ENCODE measurements at places on chromosomes 7 and 10.
A peak's percentile ranks its signal among the peaks of the same experiment; 100 is the strongest.

GRCh38 chr10:80051993-80052392 lies 26.5 kb upstream of the TMEM254 start:
- DNase-seq = no peak

GRCh38 chr10:113441220-113441619 lies 111.6 kb upstream of the HABP2 start:
- DNase-seq = no peak

DNA sequence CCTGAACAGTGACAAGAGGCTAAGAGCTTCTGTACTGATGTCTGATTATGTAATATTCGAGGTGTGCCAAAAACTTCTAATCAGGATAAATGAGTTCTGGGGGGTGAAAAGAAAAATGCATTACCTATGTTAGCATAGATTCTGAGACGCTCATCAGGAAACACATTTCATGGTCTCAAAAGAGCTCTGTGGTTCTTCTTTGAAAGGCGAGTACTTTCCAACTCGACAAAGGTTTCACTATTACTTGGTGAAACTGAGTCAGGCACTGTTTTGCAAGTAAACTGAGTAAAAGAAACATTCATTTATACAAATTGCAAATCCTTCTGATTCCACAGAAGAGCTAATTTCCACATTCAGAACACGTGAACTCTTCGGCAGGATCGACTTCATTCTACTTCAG lies 523.2 kb downstream of the GATA3 start:
- no peak for DNase-seq

DNA sequence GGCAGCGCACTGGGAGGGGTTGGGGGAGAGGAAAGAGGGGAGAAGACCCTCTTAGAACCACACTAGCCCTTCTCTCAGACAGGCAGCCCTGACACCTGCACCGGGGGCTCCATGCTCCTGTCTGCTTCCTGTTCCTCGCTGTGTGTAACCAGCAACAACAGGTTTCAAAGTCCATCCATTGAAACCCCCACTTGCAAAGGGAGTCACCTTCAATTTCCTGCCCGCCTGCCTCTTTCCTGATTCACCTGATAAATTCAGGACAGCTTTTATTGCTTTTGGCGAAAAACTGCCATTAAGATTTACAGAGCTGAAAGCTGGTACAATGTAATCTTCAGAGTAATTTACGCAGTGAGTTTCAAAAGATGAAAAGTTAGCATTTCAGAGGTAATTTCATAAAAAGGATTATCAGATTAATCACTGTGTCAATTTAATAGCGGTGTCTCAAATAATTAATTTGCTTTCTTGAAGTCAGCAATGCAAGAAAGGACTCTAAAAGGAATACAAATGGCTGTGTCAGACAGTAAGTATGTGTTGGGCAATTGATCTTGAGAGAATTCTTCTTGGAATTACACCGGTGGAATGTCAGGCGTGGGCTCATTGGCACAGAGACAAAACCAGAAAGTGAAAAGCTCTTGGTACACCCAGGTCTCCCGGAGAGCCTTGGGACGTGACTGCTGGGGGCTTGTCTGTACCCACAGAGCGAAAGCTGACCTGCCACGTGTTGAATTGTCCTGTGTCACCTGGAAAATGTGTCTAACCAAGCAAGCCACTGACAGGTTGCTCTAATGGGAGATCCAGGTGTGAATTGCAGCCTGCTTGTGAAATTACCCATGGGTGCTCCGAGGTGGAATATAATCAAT lies 60.7 kb downstream of the TMEM209 start:
- DNase-seq = no peak

DNA sequence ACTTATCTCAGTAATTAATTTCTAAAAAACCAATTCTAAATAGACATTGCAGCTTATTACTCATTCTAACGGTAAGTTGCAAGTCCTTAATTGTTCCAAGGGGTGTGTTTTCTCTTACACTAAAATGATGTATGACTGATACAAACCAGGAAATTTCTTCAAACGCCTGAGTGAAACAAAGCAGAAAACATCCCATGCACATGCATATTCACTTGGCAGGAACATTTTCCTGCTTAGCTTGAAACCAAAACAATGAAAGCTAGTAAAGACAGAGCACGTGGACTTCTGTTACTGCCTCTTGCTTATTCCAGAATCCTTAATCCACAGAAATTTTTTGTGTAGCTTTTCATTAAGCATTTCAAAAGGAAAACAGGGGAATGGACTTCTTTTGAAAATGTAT lies 187.7 kb downstream of the MTERF1 start:
- no peak for DNase-seq

GRCh38 chr7:2640846-2641316 lies 9.1 kb downstream of the TTYH3 start:
- DNase-seq = no peak

DNA sequence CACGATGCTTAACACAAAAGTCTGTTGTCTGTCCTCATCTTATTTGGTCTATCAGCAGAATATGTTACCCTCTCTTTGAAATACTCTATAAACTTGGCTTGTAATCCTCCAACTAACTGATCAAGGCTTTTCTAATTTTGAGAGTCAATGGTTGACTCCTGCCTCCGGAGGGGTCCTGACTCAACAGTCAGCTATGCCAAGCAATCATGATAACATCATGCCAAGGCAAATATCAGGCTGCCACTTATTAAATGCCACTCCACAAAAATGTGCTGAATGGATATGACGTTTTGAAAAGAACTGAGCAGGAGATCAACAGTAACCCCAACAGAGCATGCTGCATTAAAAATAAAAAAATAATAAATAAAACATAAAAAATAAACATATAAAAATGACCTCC lies 116.1 kb downstream of the PARD3 start:
- no peak for DNase-seq

DNA sequence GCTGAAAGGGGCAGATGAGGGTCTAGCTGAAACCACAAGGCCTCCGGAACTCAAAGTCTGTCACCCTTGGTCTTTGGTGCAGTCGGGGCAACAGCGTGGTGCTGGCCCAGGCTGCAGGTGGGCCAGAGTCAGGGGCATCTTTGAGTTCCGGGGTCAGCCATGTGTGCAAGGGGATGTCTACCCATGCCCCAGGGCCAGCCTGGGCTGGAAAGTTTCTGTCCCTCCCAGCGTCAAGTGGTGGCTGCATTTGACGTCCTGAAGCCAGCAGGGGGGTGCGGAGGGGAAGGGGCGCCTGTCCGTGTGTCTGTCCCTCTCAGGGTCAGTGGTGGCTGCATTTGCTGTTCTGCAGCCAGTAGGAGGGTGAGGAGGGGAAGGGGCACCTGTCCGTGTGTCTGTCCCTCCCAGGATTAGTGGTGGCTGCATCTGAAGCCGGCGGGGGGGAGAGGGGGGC lies 638 bp downstream of the BRAT1 start:
- DNase-seq = no peak

DNA sequence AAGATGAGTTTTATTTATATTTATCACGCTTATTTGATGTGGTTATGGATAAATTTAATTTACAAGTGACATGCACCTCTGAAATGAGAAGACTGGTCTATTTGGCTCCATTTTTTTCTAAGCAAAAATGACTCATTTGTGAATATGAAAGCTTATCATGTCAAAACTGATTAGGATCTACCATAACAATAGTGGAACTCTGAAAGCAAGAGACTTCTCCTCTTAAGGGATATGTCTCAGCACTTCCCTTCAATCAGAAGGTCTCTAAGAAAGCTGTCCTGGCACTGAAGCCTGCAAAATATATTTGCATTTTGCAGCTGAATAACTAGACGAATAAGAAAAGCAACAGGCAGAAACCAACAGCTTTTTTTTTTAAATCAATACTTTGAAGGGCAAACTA lies 12.7 kb downstream of the FAS start:
- DNase-seq = no peak

DNA sequence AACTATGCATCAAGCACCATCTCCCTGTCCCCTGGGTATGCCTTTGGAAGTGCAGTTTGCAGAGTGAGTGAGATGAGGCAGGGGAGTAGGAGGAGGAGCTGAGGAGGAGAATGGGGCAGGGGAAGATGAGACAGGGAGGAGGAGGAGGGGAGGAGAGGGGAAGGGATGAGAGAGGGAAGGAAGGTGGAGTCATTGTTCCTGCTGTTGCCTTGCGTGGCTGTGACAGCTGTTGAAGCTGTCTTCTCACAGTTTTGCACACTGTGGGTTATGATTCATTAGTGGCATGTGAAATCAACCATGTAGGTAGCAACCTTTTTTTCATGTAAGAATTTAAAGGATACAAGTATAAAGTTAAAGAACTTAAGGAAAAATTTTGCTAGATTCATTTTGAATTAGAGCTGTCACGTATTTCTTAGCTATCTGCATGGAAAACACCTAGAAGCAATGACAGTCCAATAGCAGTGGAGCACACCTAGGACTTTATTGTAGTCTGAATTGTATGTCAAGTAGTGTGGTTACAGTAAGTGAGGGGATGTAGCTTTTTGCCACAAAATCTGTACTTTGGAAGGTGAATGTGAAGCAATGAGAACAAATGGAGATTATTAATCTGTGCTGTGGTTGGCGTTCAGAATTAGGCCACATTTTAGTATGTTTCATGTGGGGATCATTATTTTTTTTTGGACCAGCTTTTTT lies 21.7 kb downstream of the CCM2 start:
- DNase-seq = no peak

GRCh38 chr7:2663960-2664359 lies 24.0 kb upstream of the AMZ1 start:
- no peak for DNase-seq

DNA sequence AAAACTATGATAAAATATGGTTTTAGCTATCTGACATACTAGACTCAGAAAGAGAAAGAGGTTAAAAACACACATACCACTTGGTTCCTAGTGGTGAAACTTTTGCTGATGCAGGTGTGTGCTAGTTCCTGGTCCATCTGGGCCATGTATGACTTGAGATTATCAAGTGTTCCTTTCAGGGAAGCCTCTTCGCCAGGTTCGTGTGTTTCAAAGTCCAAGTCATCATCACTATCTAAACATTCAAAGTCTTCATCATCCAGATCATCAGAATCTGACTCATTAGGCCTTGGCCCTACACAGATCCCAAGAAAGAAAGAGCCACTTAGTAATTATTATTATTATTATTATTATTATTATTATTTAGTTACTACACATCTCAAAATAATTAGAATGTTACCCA lies 26.4 kb downstream of the NUDT13 start:
- no peak for DNase-seq

DNA sequence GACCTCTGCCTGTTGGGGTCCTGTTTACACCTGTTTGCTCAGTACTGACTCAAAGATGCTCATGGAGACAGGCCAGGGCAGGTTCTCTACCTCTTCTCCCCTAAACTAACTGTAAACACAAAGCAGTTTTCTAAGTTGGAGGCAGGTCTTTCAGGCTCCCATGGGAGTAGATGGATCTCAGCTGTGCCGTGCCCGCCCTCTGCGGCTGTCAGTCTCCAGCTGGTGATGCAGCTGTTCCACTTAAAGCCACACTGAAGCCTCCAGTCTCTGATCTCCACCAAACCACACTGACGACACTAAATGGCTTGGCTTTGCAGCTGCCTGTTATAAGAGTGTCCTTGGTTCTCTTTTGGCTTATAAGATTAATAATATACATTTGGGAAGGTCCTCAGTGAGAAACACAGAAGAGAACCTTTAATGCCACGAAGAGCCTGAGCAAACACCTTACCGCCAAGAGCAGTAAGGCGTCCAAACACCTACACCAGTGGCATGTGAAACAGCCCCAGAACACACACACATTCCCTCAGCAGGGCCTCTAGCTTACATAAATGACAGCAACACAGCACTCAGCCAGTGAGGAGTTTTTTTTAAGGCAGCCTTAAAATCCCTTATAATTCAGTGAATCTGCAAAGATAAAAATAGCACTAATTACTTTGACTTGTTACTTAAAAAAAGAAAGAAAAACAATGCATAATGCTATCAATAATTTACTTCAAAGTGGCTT lies 60.4 kb upstream of the KCNIP2 start:
- DNase-seq = no peak

GRCh38 chr7:131274986-131275385 lies 52.7 kb upstream of the MKLN1 start:
- DNase-seq = no peak

DNA sequence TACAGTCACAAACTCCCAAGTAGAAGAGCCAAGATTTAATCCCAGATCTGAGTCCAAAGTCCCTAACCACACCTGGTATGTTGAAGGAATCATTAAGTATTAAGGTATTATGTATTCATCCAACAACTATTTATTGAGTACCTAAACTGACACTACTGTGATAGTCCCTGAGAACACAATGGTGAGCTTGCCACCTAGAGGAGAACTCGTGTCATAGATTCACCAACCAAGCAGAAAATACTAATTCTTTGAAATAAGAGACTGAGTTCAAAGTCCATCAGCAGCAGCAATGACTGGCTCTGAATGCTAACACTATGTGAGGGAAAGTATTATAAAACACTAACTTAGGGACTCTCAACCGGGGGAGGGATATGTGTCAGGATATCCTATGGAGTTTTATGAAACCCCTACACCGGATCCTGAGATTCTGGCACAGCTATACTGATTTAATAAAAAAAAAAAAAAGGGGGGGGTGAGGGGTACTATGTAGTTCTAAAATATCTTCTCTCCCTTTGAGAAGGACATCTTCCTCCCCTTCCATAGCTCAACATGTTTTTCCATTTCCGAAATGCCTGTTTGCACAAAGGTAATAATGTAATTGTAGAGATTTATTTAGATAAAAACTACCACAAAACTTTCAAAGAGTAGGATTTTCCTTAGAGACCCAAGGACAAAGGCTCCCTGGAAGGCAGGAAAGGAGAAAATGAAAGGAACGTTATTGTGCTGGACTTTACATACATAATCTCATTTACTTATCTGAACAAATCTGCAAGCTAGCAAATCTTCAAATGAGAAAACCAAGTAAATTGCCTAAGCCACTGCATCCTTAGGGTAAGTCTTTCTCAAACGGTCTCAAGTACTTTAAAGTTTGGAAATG lies 1.6 kb downstream of the NCOA4 start:
- peak; percentile 6 for DNase-seq

- DNase-seq = no peak
Measured at GRCh38 chr10:88499569-88500470, 83.3 kb downstream of the RNLS start.

DNA sequence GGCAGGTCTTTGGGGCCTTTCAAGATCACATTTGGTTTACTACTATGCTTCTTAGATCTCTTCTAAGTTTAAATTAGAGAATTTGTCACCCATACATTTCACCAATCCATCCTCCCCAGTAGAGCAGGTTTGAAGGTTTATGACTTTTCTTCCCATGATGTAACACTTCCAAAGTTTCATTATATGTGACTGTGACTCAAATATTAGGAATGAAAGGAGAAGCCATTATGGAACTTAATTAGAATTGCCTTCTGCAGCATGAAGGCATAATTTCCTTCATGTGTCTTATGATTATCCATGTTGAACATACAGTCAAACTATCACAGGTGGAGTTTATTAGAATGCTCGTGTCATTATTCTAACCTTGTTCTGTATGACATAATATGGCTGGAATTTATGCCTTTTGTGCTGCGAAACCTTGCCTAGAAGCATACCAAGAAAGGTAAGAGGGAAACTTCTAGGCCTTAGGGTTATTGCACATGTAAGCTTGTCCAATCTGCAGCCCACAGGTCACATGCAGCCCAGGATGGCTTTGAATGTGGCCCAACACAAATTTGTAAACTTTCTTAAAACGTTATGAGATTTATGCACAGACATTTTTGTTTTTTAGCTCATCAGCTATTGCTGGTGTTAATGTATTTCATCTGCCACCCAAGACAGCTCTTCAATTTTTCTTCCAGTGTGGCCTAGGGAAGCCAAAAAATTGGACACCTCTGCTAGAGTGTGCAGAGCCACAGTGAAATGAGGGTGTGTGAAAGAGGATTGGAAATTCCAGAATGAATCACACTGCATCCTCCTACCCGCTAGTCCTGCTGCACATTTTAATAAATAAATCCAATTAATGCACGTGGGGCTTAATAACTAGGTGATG lies 133.6 kb downstream of the TMEM26 start:
- no peak for DNase-seq
